ENCODE measurements at places on chromosomes 7 and 10. TPM values are rescaled to one million over a fixed set of nuclear protein-coding genes. Genes with fewer than 3 reads are reported as not detected.

FAM3C gene
- total RNA-seq = 65.5 TPM

ADARB2 gene
- not detected for total RNA-seq

PNLIPRP2 gene
- total RNA-seq = not detected

NEUROD6 gene
- 0.96 TPM for total RNA-seq

SLC35B4 gene
- 11.3 TPM for total RNA-seq
